ENCODE measurements at places on chromosomes 4 and X.

- DNase-seq, result no peak
Measured at GRCh38 chr4:87370068-87370467, 20.9 kb downstream of the HSD17B11 start.

- DNase-seq, result peak; percentile 39
Measured at GRCh38 chr4:56871371-56871866, 36.3 kb upstream of the REST start.

- no peak for DNase-seq
Measured at GRCh38 chr4:83209419-83209818, 75.2 kb downstream of the COQ2 start.

DNA sequence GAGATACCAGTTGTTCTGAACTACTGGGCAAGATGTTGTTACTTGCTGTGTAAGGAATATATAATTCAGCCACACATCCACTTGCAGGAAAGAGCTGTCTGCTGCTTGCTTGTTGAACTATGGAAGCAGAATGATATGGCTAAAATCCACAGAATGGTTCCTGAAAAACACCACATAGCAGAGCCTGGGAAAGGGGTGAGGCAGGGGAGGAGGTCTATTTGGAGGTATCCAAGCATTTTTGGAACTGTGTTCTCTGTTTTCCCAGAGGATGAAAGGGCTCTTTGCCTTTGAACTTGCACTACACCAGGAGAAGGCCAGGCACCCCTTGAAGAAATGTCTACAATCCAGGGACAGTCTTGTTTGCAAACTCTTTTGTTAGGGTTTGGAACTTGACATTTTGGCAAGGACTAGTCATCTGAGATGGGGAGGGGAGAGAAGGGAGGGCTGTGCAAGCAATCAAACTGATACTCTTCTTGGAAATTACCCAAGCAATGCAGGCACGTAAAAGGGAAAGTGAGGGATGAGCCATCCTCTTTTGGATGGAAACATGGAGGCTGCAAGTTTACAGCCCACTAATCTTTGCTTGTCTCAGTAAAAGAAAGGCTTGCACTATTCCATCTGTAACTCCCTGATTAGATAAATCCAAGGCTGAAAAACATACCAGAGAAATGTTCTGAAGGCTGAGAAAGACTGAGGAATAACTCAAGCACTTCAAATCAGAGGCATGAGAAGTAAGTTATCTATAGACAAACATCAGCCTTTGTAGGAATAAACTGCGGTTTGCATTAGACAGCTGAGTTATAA lies 141.0 kb downstream of the TSPAN5 start:
- no peak for DNase-seq

- DNase-seq, result no peak
Measured at GRCh38 chr4:157882901-157883300, 289.9 kb downstream of the GASK1B start.

DNA sequence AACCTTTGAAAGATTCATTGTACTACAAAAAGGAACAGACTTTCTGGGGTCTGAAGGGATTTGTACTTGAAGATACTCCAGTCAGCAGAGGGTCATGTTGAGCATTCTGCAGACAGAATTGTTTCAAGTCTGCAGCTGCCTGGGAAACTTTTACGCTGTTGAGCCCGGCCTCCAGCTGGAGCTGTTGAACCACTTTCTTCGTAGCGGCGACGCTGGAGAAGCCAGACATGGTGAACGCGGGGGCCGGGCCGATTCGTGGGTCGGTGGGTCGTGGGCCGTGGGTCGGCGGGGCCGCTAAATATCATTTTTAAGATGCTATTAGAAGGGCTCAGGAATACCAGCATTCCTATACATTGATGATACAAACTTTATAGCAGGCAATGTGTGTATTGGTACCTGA lies 12.0 kb upstream of the RTL9 start:
- DNase-seq, result no peak

GRCh38 chr4:12319765-12320164 lies 891.1 kb upstream of the HS3ST1 start:
- no peak for DNase-seq

- no peak for DNase-seq
Measured at GRCh38 chrX:7134981-7135380, 12.5 kb upstream of the STS start.

GRCh38 chr4:54308110-54308509 lies 79.0 kb downstream of the PDGFRA start:
- DNase-seq, result no peak

- DNase-seq, result no peak
Measured at GRCh38 chrX:95885074-95885473, 799.6 kb upstream of the DIAPH2 start.

GRCh38 chrX:15073313-15073712 lies 196.6 kb downstream of the ASB9 start:
- no peak for DNase-seq

GRCh38 chrX:21166272-21166982 lies 207.8 kb upstream of the CNKSR2 start:
- DNase-seq, result no peak

DNA sequence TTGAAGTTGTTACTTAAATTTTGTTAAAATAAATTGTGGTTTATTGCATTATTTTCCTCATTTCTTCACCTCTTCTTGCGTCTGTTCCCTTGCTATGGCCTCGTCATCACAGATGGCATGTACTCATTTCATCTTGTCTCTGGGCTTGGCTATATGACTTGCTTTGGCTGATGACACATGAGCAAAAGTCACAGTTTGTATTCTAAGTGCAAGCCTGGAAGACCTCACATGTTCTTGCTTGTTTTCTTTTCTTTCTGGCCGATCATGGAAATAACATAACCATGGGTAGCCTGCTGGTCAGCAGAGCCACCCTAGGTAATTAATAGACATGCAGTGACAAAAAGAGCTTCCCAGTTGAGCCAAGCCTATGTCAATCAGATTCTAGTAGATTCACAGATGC lies 527.9 kb downstream of the SPRY1 start:
- no peak for DNase-seq

DNA sequence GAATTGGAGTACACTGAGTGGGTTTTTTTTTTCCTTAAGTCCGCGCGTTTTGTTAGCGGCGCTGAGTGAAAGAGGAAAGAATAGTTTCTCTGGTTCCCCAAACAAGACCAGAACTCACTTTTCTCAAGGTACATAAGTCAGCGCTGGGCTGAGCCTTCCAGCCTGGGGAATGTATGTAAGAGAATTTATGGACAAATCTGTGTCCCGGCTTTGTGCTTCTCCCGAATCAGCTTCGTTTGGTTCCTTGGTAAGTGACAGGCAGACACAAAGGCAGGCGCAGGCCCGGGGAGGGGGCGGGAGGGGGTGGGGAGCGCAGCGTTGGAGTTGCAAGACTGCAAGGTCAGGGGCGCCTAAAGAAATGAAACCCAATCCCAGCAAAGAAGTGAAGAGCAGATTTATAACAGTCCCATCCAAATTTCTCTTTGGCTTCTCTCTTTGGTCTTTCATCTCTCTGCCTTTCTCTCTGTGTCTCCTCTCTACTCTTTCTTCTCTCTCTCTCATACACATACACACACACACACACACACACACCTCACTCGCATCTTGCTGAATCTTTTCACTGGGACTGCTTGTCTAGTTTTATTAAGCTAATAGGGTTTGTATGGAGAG lies 981 bp downstream of the TET2 start:
- peak; percentile 16 for DNase-seq

- DNase-seq, result peak; percentile 28
Measured at GRCh38 chrX:131397891-131398290, 108.8 kb upstream of the IGSF1 start.

DNA sequence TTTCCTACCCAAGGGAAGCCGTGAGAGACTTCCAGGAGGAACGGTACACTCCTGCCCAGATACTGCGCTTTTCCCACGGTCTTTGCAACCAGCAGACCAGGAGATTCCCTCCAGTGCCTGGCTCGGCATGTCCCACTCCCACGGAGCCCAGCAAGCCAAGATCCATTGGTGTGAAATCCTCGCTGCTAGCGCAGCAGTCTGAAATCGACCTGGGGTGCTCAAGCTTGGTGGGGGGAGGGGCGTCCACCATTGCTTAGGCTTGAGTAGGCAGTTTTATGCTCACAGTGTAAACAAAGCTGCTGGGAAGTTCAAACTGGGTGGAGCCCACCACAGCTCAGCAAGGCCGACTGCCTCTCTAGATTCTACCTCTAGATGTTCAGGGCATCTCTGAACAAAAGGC lies 284.8 kb upstream of the FGF13 start:
- DNase-seq, result no peak

GRCh38 chr4:77074381-77074831 lies 1.4 kb downstream of the CCNI start:
- no peak for DNase-seq

- no peak for DNase-seq
Measured at GRCh38 chr4:184442314-184442635, 32.1 kb downstream of the IRF2 start.

GRCh38 chrX:2694914-2695267 lies 3.8 kb downstream of the CD99 start:
- no peak for DNase-seq

GRCh38 chr4:116346750-116347149 lies 738.6 kb downstream of the TRAM1L1 start:
- no peak for DNase-seq
